ENCODE measurements at places on chromosomes 2 and 18. TPM values are rescaled to one million over a fixed set of nuclear protein-coding genes. Genes with fewer than 3 reads are reported as not detected.

DNA sequence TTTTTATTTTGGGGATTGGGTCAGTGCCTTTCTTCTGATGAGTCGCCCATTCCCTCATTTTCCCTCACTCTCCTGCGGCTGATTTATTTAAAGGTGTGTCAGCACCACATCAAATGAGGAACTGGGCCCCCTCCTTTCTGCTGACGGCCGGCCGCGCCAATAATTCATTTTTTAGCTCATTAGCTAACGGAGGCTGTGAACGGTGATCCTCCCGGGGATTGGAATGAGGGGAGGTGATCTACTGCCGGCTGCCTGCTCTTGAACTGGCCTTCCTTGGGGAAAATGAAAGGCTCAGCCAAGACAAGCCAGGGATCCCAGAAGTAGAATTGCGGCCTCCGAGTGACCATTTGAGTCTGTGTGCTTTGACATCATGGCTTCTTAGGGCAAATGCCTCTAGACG, 54.2 kb downstream of the GBX2 start:
- no peak for DNase-seq

- DNase-seq, result no peak
These were observed 5.4 kb downstream of the ALPG start for GRCh38 chr2:232411901-232412629.

DNA sequence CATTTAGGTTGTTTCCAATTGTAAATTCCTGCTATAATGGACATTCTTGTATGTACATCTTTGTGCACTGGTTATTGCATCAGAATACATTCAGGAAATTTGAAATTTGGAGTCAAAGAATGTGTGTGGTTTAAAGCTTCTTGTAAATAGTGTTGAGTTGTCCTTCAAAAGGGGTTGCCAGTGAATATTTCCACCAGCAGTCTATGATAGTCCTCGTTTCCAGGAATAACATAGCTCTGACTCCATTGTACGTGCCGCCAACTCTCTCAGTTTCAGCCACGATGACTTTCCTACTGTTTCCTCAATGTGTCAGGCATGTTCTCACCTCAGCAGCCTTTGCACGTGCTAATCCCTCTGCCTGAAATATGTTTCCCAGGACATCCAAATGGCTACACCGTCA, 10.9 kb upstream of the HS6ST1 start:
- DNase-seq, result no peak

GRCh38 chr2:116585669-116586327, 1228.7 kb upstream of the DDX18 start:
- DNase-seq, result no peak

DNA sequence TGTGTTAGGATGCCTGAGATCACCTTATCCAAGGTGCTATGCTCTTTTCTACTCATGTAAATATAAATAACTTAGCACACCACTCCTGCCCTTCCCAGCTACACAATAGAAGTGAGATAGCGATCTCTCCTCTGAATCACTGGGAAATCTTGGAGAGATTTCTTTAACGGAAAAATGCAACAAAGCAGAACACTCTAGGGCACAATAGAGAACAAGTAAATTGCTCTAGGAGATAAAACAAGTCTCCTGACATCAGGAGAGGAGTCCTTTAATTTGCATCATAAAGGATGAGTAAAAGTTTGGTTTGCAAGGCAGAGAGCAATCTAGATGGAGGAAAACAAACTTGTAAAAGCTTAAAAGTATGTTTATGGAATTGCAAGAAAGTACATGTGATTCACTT, 224.1 kb downstream of the PAX3 start:
- DNase-seq, result no peak

DNA sequence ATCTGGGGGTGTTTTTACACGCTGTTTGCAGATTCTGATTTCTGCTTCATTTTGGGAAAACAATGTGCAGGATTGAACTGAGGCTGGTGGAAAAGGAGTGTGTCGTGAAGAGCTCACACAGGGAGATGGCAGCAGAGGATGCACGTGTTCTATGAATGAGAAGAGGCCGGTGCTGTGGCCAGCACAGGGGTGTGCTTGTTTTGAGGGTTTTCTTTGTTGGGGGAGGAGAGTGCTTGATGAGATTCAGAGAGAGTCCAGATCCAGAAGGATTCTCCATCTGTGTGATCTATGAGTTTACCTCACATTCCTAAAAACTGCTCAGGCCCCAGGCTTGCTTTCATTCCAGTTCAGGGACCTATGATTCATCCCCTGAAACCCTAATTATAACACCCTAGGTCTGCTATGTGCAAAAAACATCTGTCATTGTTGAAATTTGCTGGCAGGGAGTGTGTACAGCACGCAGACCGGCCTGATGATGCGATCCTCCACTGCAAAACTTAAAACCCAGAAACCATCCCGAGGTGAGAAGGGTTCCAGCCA, 12.1 kb downstream of the TGFA start:
- no peak for DNase-seq

GRCh38 chr18:77093586-77093985, 39.0 kb downstream of the MBP start:
- no peak for DNase-seq

- DNase-seq, result no peak
These were observed 35.2 kb downstream of the TMEM163 start for GRCh38 chr2:134683561-134684112.

DNA sequence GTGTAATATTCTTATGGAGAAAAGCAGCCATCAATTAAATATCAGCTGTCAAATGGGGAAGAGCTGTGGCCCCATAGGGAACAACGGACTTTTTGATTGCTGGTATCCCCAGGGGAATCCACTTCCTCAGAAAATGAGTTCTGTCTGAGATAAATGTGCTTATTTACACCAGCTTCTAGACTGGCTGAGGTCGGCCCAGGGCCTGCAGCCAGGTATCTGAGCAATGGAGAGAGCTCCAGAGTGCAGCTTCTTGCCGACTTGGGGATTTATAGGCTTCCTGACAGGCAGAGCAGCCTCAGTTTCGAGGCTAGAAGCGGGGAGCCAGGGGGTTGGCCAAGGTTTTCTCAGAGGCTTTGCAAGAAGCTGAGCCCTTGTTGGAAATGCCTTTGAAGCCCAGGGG, 67.2 kb downstream of the MCFD2 start:
- DNase-seq, result peak; percentile 50

- DNase-seq, result no peak
These were observed 149.9 kb downstream of the RBM43 start for GRCh38 chr2:151111599-151112278.

GRCh38 chr18:77112747-77113092, 19.9 kb downstream of the MBP start:
- DNase-seq, result no peak

Gene HOXD12
- total RNA-seq, result not detected

Gene PER2
- 65.2 TPM for total RNA-seq

Gene CTAGE1
- total RNA-seq, result not detected

Gene FIGN
- 1.3 TPM for total RNA-seq

Gene DAPL1
- not detected for total RNA-seq
